Stimulated activated CD4-positive, alpha-beta T cell treated with anti-CD3 and anti-CD28 coated beads, Interleukin-15, amount 100 ng/mL, for 48 hours (primary cell): ENCODE measurements at places on chromosomes 7 and 10.

GRCh38 chr10:117830787-117831212, 215.9 kb downstream of the RAB11FIP2 start:
- DNase-seq = no peak

DNA sequence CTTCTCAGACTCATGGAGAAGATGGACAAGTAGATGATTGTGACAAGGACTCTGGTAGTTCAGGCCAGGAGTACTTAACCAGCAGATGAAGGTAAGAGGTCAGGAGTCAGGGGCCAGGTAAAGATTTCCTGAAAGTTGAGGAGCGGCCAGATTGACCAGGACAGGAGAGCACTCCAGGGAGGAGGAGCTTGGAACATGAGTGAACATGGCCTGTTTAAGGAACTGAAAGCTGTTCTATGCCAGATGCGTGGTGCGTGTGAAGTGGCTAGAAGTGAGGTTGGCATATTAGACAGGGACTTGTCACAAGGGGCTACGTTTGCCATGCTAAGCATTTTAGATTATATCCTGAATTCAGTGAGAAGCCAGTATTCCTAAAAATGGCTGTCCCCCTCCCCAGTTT, 157.2 kb downstream of the WNT2 start:
- DNase-seq = no peak

GRCh38 chr10:12561307-12561706, 212.0 kb downstream of the CAMK1D start:
- no peak for DNase-seq

DNA sequence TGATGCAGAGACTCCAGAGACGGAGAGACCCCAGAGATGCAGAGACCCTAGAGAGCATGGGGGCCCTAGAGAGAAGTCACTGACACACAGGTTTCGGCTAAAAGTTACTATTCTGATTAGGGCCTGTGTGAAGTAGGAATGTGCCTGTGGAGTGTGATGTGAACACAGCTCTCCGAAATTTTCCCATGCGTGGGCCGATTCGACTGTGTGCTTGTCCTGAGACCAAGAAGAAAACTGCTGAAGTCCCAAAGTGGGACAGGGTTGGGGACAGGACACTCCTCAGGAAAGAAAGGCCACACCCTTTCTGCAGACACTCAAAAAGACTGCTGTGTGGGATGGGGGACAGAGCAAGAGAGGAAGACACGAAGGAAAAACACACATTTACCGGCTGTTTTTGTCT, 533.5 kb downstream of the PTPRN2 start:
- no peak for DNase-seq

DNA sequence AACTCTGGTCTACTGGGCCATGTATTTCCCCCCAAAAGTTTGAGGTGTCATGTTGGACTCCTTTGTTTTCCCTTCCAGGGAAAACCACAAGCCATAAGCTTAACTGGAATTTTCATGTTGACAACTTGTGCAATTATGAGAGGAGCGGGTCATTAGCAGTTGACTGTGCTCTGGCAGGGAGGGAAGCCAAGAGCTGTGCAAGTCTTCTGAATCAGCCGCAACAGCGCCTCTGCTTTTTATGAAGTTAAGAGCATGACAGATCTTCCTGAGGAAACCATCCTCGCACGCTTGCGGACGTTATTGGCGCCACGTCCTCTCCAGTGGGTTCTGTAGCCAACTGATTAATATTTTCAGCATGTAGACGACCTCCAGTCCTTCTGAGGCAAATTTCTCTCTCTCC, 148.7 kb upstream of the MKI67 start:
- DNase-seq = no peak

- DNase-seq = no peak
Measured at GRCh38 chr10:2119316-2119715, 382.0 kb upstream of the ADARB2 start.

DNA sequence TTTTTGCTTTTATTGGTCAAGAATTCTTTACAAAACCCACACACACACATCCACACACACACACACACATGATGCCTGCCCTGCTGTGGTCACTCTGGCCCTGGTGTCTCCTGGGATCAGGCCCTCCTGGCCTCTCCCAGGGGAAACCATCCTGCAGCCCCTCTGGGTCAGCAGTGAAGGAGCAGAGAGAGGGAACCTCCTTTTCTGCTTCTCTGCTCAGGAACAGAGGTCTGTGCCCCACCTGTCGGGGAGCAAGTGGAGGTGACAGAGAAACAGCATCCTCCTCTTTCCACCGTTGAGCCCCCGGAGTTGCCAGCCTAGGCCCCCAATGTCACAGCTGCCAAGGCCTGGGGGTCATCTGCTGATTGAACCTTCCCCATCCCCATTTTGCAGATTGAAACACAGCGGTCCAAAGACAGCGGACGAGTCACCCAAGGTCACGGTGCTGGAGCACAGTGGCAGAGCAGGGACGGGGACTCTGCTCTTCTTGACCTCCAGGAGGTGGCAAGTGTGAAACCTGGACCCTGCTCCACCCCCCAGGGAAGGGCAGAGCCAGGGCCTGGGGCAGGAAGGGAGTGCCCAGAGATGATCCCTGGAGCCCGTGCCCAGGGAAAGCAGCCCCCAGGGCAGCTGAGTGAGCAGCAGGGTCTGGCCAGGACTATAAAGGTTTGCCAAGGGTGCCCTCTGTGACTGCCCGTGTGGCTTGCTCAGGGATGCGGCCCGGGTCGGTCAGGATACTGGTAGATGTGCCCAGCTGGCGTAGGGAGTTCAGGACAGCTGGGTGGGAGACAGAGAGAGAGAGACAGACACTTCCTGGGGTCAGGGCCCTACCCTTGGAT, 15.0 kb upstream of the TBL2 start:
- DNase-seq = no peak

GRCh38 chr10:102651455-102652169, 7.3 kb downstream of the TRIM8 start:
- DNase-seq = no peak

- DNase-seq = peak; percentile 12
Measured at GRCh38 chr10:100878291-100878910, 34.4 kb upstream of the SLF2 start.

GRCh38 chr7:85030893-85031292, 156.0 kb downstream of the SEMA3D start:
- DNase-seq = no peak

DNA sequence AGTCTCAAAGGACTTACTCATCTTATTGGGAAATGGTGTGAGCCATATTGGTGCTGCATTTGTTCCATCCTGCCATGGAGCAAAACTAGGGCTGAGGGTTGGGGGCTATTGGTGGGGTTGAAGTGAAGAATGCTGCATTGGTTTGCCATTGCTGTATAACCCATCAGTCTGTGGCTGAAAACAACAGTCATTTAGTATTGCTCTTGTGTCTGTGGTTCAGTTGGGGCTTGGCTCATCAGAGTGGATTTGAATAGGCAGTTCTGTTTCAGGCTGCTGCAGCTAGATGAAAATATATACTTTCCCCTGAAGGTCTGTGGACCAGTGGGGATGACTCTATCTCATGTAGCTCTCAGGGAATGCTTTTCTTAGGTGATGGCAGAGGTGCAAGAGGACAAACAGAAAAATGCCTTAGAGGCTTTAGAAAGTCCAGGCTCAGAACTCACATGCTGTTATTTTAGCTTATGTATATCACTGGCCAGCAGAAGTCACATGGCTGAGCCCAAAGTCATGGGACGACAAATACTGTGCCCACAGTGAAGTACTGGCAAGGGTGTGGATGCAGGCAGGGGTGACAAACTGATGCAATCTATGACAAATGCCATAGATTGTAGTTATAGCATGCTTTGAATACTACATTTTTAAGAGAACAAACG, 15.2 kb upstream of the EXOC6 start:
- no peak for DNase-seq

DNA sequence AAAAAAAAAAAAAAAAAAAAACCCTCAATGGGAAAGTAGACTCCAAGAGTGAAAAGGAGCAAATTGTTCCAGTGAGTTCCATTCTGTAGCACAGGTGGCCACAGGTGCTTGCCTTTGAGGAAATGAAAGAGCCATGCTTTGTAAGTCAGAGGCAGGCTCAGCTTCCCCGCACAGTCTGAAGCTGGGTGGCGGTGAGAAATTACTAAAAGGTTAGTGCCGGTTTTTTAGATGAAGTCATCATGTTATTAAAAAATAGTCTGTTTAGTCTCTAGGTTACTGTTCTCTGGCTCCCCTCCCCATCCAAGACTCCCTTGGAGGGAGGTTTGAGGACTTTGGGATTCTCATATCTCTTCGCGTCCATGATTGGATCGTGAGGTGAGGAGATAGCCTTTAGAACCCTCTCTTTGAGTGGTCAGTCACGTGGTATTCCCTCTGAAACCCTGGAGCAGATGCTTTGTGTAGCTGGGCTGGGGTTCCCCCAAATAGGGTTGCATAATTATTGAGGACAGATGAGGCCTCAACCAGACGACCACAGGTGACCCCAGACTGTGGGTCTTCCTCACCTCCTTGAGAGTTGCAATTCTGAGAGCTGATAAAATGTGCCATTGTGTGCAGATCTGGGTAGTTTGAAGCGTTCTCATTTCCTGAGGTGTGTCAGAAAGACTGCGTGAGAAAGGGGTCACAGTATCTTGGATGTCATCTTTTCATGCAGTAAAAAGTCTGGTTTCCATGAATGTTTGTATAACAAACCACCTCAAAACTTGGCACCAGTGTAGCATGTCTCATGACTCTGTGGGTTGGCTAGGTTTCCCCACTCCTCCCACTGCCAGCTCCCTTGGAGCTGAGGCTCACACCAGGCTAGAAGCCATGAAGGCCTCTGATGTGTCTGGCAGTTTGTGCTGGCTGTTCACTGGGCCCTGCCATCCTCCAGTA, 27.1 kb downstream of the OGDH start:
- DNase-seq = peak; percentile 41

DNA sequence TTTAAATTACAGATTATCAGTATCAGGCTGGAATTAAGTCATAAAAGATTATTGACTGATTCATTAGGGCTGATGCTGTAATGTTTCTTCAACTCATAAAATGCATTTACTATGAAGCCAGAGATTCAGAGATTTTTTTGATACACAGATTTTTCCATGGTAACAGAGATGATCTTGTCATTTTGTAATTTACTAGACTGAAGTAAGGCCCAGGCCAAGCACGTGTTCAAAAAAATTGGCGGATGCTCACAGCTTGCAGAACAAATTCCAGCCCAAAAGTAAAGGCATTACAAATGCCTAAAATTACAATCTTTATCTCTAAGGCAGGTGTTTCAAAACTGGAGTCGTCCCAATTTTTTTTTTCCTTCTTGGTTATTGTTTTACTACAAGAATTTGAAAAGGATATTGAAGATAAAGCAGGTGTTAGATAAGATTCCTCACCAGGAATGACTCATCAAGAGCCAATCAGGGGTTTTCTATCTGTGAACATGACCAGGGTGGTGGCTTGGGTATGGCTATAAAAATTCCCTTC, 78.4 kb upstream of the MEOX2 start:
- DNase-seq = no peak

GRCh38 chr10:78658645-78659597, 409.8 kb upstream of the ZMIZ1 start:
- DNase-seq = no peak

DNA sequence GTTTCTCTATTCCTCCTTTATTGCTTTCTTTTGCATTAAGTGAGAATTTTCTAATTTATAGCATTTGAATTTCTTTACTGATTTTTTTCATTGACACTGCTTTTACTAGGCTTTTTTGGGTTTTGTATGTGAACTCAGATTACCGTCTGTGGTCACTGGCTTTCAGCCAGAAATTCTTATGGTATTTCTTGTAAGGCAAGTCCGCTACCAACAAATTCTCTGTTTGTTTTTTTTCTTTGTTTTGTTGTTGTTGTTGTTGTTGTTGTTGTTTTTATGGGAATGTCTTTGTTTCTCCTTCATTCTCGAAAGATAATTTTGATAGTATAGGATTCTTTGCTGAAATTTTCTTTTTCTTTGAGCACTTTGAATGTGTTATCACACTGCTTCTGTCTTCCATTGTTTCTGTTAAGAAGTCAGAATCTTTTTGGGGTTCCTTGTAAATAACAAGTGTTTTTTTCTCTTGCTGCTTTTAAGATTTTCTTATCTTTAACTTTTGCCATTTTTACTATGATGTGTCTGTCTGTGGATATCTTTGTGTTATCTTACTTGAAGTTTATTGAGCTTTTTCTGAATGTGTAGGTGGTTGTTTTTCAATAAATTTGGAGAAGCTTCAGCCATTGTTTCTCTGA, 7.2 kb downstream of the NET1 start:
- no peak for DNase-seq

- DNase-seq = no peak
Measured at GRCh38 chr7:45131891-45132290, 20.4 kb upstream of the TBRG4 start.

- DNase-seq = no peak
Measured at GRCh38 chr7:66696774-66697191, 43.8 kb upstream of the RABGEF1 start.

GRCh38 chr7:5596046-5596895, 172.6 kb upstream of the TNRC18 start:
- peak; percentile 69 for DNase-seq

DNA sequence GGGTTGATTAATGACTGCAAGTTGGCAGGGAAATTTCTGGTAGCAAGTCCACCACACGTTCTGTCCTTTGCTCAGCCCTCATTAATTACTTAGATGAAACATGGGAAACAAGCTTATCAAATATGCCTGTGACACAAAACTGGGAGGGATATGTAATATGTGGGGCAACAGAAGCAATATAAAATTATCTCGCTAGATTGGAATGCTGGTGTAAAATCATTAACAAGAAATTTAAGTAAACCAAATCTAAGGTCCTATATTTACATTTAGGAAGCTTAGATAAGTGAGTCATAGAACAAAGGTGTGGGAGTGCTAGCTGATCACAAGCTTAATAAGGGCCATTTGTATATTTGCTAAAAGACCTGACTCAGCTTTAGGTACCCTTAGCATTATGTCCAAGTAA, 23.5 kb downstream of the TRPV5 start:
- DNase-seq = no peak

DNA sequence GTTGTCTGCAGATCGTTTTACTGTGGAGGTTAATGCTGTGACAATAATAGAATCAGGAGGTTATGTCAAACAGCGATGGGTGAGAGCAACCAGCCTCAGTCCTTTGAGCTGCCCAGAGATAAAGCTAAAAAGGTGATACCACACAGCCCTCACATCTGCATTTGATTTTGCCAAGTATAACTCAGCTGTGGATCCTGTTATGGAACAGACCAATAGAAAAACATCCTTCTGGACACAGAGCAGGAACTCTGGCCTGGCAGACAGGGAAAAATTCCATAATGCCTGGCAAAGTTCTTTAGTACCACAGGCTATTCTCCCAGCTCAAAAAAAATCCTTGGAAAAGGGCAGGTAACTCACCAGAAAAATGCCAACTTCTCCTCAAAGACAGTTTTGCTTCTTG, 87.1 kb upstream of the PDLIM1 start:
- no peak for DNase-seq

- DNase-seq = no peak
Measured at GRCh38 chr7:131045526-131045925, 282.1 kb upstream of the MKLN1 start.
